T1000 (cell line): ENCODE measurements at places on chromosomes 2 and 18.

- no peak for DNase-seq
These were observed 78.3 kb upstream of the FZD5 start for GRCh38 chr2:207847807-207848544.

GRCh38 chr18:12750076-12750714, 47.4 kb downstream of the PSMG2 start:
- no peak for DNase-seq

- DNase-seq, result no peak
These were observed 338.9 kb downstream of the BCL11A start for GRCh38 chr2:60214626-60214875.

GRCh38 chr18:27762054-27762453, 414.9 kb downstream of the CDH2 start:
- DNase-seq, result no peak

- no peak for DNase-seq
These were observed 15.9 kb downstream of the RTP5 start for GRCh38 chr2:241885291-241885945.

GRCh38 chr2:123502931-123503330, 522.2 kb upstream of the CNTNAP5 start:
- no peak for DNase-seq
